Activated CD8-positive, alpha-beta memory T cell treated with anti-CD3 and anti-CD28 coated beads for 4 hours (primary cell): ENCODE measurements at places on chromosomes 5 and 9.

DNA sequence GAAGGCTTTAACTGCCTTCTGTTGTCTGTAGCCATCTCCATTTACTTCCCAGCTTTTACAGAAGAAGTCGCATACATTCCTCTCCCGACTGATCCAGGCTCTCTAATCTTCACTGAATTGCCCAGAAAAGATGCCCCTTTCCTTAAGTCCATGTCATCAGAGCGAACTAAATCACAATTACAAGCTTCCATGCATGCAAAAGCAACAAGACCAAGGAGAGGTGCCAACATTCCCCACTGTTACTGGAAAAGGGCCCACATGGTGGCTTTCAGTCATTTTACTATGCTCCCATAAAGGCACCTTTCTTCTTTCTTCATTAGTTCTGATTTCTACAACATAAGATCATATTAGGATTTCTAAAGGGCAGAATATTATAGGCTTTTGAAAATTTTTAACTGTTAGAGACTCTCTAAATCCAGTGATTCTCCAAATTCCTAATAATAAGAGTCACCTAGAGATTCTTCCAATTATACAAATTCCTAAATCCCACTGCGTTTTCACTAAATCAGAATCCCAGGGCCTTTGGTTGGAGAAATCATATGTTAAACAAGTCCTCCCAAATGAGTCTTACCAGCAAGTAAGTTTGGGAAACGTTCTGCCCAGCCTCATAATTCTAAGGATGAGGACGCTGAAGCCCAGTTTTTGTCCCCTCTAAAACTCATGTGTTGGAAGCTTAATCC, 17.0 kb upstream of the ZFR start:
- DNase-seq: no peak

- no peak for DNase-seq
These were observed 912.3 kb downstream of the TAF11L14 start for GRCh38 chr5:18546591-18546990.

DNA sequence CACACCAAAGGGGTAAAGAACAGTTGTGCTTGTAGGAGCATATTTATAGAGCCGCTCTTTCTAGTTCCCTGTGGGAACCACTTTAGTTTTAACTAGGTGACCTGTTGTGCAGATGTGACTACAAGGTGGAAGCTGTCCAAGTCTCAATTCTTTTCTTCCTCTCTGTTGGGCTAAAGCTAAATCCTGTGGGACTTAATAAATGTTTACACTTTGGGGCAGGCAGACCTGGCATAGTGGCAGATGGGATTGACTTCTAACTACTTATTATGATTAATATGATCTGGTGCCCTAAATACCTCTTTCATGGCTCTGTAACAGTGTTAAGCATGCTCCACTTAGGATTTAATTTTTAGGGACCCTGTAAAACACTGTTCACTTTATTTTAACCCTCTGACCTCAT, 265.3 kb downstream of the KCTD16 start:
- no peak for DNase-seq

GRCh38 chr9:125600194-125600593, 106.8 kb downstream of the MAPKAP1 start:
- DNase-seq: no peak

DNA sequence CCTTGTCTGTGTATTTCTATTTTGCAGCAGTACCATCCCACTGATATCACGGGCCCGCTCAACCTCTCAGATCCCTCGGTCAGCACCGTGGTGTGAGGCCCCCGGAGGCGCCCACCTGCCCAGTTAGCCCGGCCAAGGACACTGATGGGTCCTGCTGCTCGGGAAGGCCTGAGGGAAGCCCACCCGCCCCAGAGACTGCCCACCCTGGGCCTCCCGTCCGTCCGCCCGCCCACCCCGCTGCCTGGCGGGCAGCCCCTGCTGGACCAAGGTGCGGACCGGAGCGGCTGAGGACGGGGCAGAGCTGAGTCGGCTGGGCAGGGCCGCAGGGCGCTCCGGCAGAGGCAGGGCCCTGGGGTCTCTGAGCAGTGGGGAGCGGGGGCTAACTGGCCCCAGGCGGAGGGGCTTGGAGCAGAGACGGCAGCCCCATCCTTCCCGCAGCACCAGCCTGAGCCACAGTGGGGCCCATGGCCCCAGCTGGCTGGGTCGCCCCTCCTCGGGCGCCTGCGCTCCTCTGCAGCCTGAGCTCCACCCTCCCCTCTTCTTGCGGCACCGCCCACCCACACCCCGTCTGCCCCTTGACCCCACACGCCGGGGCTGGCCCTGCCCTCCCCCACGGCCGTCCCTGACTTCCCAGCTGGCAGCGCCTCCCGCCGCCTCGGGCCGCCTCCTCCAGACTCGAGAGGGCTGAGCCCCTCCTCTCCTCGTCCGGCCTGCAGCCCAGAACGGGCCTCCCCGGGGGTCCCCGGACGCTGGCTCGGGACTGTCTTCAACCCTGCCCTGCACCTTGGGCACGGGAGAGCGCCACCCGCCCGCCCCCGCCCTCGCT, 1.9 kb downstream of the LRRC26 start:
- DNase-seq: no peak

DNA sequence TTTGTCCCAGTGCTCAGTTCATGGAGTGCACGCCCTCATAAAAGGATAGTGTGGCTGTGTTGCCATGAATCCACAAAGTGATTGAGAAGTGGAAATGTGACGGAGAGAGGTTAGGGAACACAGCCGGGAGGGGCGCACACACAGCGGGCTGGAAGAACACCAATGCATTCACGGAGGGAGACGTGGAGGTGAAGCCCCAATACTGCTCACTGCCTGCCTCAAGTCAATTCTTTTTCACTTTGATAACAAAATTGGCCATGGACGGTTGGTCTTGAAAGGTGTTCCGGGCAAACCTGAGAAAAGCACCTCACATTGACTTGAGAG, 424.1 kb downstream of the MED10 start:
- DNase-seq: no peak

- no peak for DNase-seq
These were observed 17.0 kb upstream of the MOCS2 start for GRCh38 chr5:53126521-53126920.

DNA sequence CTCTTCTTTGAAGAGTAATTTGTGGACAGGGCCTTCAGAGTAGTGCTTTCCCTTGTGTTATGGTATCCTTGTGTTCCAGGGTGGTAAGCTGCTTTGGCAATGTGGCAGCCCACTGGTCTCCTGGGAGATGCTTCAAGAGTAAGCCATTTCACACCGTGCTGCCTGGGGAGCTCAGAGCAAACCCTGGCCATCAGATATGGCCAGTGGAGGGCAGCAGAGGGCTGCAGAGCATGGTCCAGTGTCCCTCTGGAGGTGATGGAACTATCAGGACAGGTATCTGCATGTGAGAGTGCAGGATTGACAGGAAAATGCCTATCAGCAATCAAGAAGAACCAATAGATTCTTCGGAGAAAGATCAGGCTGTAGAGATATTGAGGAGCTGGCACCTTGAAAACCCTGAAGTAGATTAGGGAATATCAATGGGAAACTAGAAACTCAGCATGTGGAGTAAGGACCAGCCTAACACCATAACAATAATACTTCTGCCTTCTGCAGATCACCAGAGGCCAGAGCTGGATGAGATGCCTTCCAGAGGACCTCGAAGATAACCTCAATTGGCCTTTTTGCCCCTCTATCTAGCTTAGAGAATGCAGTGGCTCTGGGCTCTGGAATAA, 90.8 kb downstream of the PLPPR1 start:
- DNase-seq: no peak

- DNase-seq: no peak
These were observed 78.5 kb downstream of the LMX1B start for GRCh38 chr9:126692041-126692758.

- DNase-seq: no peak
These were observed 337.9 kb upstream of the RFX3 start for GRCh38 chr9:3863686-3864085.

- no peak for DNase-seq
These were observed 16.9 kb downstream of the PHF19 start for GRCh38 chr9:120860083-120860482.

DNA sequence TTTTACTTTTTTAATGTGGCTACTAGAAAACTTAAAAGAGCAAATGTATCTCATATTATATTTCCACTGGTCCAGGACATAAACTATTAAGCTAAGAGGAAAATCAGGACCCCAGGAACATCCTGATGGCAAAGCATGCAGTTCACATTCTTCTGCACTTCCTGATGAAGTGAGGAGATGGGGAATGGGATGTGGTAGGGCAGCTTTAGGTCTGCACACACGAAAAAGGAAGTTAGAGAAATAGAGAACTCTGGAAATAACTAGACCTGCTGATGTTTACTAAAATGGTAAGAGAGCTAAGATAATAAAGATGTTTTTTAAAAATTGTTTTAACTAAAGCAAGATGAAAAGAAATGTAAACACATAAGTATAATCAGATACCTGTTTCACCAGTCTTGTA, 39.7 kb upstream of the NIPBL start:
- DNase-seq: no peak

GRCh38 chr9:112860451-112860850, 30.2 kb downstream of the SLC46A2 start:
- DNase-seq: no peak

GRCh38 chr5:68673106-68673822, 420.6 kb upstream of the SLC30A5 start:
- DNase-seq: no peak
